Stimulated activated CD8-positive, alpha-beta memory T cell treated with anti-CD3 and anti-CD28 coated beads, Interleukin-15, amount 100 ng/mL, for 24 hours (primary cell): ENCODE measurements at places on chromosomes 2 and 18.

DNA sequence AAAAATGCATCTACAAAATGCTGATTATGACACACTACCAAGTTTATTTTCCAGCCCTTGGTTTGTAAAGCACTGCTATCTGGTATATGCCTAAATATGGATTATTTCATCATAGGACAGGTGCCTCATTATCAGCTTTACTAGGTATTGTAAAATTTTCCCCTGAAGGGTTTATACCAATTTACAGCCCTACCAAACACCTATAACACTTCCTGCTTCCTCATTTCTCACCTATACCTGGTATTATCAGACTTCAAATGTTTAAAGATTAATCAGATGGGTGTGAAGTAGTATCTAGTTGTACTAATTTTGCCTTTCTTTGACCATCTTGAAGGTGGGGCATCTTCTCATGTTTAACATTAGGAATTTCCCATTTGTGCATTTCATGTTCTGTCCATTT, 26.8 kb downstream of the RMND5A start:
- no peak for DNase-seq

- DNase-seq: no peak
Measured at GRCh38 chr2:134692499-134692898, 26.3 kb downstream of the TMEM163 start.

- no peak for DNase-seq
Measured at GRCh38 chr18:73975266-73975665, 172.4 kb downstream of the FBXO15 start.

DNA sequence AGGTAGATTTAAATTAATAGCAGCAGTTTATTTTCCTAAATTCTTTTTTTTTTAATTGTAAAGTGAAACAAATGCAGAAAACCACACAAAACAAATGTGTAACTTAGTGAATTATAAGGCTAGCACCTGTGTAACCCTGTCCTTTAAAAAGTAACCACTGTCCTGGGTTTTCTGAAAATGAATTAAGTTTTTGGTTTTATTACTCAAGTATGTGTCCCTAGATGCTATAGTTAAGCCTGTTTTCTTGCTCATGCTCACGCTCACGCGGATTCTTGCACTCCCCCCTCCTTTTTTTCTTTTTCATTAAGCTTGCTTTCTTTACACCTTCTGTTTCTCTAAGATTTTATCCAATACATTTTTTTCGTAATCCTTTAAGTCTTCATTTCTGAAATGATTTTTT, 207.7 kb upstream of the STON1 start:
- no peak for DNase-seq

DNA sequence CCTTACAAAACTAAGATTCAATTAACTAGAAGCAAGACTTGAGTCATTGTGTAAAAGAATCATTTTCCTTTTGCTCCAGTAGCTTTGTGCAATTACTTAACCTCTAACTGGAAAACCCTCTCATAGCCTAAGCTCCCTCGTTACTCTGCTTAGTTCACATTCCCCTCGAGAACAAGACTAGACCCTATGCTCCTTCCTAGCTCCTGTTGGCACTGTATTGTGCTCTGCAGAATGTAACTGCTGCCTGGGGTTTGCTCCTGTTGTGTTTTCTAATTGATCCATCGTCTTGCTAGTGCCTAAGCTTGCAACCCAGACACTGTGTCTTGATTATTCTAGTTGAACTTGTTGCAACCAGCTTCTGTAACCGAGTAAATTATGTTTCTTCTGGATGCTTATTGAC, 347.0 kb downstream of the ZNF804A start:
- no peak for DNase-seq

DNA sequence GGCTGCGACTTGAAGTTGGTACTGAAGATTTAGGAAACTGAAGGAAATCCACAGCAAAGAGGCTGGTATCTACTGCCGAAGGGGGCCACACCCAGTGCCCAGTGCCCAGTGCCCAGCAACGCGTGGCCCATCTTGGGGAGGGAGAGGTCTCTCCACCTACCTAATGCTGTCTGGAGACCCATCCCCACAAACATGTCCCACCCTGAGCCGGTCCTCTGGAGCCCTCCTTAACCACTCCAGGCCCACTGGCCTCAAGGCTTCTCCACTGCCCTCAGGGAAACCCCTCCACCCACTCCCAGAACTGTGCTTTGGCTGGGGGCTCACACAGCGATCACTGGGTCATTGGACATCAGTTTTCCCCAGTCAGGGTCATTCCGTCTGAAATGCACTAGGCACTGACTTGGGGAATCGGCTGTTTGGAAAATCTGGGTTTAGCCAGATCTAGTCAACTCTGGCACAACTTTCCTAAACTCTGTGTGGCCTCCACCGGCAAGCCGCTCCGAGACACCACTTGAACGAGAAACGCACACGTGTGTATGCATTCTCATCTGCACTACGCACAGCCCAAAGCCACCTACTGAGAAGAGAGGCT, 20.1 kb downstream of the GPR55 start:
- DNase-seq: no peak

DNA sequence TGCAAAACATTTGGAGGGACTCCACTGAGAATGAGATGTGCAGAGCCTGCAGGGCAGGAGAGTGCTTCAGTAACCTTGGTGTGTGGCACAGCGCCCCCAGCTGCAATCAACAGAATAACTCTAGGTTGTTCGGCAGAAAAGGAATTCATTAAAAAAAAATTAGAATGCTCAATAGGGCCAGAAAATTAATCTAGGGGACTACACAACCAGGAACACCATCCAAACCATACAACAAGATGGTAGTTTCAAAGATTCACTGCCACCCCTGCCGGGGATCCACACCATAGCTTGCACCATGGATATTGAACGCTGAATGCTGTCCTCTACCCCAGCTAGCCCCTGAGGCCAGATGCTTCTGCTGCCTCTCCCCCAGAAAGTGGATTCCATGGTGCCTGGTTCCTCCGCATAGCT, 50.1 kb downstream of the THUMPD2 start:
- DNase-seq: no peak

DNA sequence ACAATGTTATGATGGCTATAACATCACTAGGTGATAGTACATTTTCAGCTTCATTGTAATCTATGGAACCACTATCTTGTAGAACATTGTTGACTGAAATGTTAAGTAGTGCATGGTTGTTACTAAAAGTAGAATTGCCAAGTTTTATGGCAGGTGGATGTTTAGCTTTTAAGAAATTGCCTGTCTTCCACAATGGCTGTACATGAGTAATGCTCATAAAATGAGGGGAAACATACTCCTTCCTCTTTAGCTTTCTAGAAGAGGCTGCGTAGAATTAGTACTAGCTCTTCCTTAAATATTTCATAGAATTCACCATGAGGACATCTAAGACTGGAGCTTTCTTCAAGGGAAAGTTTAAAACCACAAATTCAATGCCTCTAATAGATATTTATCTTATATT, 161.0 kb downstream of the TPGS2 start:
- no peak for DNase-seq

DNA sequence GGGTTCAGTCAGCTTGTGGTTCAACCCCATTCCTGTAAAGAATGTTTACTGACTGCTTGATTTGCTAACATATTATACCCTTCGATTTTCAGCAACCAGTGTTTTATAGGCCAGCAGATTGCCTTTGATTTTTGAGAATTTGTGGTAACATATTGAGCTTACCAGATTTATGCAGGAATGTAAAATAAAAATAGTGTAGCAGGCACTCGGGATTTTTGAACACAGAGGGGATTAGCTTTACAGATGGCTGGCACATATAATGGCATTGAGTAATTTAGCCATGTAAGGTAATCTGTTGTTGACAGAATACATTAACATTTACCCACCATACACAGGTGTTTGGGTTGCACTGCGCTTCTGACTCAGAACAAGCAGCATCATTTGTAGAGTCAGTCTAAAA, 354.0 kb downstream of the LRRTM1 start:
- no peak for DNase-seq

- DNase-seq: no peak
Measured at GRCh38 chr2:191170773-191171172, 20.0 kb upstream of the STAT4 start.

GRCh38 chr18:58302811-58303210, 258.8 kb downstream of the NEDD4L start:
- DNase-seq: no peak

DNA sequence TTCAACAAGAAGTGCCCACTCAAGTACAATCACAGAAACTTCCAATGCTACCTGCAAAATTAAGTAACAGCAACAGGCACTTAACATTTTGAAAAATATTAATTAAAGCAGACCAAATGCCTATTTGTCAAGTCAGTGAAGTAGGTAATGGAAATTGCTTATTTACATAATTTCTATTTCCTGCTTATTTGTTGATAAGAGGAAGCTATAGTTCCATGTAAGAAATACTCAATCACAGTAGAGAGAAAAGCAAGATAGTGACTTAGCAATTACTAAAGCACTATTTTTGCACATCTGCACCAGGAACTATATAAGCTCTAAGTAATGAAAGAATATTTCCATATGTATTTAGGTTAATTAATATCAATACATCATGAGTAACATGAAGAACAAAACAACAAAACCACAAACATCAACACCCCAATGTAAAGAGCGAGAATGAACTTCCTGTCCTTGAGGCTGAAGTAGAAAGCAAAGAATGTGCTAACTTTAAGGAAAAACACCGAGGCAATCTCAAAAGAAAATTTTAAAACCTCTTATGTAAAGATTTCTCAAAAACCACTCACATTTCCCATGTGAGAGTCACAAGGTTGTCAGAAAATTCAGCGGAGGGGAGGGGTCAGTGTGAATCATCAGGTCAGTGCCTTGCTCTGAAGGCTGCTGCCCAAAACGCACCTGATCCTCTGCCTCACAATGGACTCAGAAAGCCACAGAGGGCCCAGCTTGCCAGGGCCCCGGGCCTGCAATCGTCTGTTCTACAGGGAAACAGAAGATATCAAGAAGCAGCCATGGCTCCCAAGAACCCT, 12.5 kb downstream of the NPC1 start:
- DNase-seq: no peak

GRCh38 chr2:236998236-236998635, 87.5 kb upstream of the COPS8 start:
- no peak for DNase-seq
